ENCODE measurements at places on chromosomes 6 and 20.
A peak's percentile ranks its signal among the peaks of the same experiment; 100 is the strongest.

- DNase-seq = no peak
These were observed 988.7 kb downstream of the KIF16B start for GRCh38 chr20:15584507-15584906.

- DNase-seq = peak; percentile 51
These were observed 27.5 kb downstream of the RSPH3 start for GRCh38 chr6:158972241-158973233.

DNA sequence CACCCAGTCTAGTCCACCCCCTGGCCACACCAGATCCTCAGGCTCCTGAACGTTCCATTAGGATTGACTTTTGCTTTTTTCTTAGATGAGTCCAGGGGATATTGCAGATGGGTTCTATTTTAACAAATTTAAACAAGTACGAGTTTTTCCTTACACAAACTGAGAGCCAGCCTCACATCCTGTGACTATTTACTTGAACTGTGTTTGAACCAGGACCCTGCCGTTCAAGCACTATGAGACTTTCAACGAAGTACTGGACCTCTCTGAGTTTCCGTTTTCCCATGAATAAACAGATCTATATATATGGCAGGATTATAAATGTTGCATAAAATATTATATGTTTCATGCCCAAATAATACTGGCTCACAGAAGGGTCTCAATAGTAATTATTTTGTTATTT is 1.4 kb upstream of the METTL24 start:
- DNase-seq = no peak

- no peak for DNase-seq
These were observed 154.9 kb downstream of the DLL1 start for GRCh38 chr6:170135821-170136471.

GRCh38 chr6:28683945-28684538 is 158.4 kb downstream of the GPX5 start:
- no peak for DNase-seq

- no peak for DNase-seq
These were observed 128.9 kb downstream of the ELOVL4 start for GRCh38 chr6:79818471-79818870.

DNA sequence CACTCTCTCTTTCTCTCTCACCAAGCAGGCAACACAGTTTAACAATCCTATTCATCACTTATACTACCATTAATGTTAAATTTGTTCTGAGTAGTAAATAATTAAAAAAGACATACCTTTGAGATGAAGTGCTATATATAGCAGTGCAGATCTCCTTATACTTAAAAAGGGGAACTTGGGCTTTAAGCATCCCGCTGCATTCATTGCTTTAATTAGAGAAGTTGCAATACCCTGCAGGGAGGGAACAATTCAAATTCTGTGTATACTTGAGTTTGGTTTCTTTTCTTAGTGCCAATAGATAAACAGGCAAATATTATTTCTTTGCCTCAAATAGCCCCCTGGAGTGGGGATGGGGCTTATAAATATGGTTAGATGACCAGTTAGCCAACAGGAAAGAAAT is 10.8 kb upstream of the ZBTB24 start:
- no peak for DNase-seq

- no peak for DNase-seq
These were observed 5.3 kb downstream of the GHRH start for GRCh38 chr20:37256286-37256685.

DNA sequence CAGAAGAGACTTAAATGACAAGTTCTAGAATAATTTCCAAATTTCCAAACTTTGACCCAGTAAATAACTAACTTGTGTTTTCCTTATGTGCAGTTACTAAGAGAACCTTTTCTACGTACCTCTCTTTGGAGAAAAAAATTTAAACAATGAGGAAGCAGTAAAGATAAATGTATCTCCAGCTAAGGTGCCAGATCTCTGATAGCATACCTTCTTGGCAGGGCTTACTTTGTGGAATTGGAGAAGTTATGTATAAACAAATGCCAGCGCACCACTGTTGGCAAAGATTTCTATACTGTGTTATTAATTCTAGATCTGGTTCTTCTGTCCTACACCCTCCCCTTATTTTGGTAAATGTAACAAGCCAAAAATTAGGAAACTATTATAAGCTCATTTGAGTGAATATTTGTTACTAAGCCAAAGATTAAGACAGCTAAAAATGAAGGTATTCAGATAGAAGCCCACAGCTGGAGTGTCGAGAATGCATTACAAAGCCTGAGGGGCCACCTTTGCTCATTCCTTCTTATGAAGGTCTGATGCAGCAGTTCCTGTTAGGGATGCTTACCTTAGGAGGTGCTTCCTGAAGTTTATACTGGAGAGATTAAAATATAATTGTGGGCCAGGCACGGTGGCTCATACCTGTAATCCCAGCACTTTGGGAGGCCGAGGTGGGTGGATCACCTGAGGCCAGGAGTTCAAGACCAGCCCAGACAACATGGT is 373.1 kb upstream of the SOX4 start:
- no peak for DNase-seq

DNA sequence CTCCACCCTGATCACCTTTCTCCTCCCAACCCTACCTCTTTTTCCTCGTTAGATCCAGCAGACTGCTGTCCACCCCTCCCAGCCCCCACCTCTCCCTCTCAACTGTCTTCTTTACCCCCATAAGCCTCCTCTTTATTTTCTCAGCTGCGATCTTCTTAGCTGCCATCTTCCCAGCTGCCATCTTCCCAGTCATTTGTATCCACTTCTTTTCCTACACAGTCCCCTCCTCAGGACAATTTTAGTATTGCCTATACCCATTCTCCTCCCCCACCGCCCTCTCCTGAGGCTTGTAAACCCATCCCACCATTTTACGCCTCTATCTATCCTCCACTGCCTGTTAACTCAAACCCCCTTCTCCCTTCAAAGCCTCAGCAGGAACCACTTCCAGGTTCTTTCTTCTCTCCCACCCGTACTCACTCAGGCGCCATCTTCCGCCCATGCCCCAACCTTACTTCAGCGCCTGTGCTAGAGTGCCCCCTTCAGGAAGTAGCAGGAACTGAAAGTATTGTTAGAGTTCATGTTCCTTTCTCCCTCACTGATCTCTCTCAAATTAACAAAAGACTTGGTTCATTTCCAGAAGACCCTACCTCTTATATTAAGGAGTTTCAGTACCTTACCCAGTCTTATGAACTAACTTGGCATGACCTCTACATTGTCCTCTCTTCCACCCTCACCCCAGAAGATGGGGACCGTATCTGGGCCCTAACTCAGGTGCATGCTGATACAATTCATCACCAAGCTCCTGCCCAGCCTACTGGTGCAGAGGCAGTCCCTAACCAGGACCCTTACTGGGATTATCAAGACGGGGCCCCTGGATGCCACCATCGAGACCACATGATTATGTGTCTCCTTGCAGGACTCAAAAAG is 236.0 kb downstream of the ADGRG6 start:
- DNase-seq = peak; percentile 2

DNA sequence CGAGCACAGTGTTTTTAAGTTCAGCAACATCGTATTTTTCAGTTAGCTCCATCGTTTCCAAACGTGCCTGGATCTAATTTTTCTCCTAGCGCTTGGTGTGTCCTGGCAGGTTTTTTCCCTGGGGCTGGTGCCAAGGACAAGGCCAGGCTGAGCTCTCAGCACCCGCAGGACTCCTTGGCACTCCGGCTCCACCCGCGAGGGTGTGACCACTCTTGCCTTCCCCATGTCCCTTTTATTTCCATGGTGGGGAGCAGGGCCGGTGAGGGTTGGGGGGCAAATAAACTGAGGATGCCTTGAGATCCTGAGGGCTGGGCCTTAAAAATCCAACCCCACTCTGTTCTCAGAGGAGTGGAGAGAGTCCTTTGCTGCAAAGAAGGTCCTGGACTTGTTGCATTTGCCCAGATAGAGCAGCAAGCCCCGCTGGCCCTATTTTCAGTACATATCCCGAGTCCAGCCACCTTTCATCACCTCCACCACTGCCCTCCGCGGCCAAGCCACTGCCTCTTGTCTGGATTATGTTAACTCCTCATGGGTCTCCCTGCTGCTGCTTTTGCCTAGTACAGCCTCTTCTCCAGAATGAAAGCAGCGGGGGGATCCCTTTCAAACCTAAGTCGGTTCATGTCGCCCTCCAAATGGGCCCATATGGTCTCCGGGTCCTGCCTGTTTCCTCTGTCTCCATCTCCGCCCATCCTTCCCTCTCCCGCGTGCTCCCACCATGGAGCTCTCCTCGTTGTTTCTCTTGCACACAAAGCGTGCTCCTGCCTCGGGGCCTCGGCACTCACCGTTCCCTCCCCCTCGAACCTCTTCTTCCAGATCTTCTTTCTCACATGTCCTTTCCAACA is 4.5 kb upstream of the RAB44 start:
- DNase-seq = no peak

DNA sequence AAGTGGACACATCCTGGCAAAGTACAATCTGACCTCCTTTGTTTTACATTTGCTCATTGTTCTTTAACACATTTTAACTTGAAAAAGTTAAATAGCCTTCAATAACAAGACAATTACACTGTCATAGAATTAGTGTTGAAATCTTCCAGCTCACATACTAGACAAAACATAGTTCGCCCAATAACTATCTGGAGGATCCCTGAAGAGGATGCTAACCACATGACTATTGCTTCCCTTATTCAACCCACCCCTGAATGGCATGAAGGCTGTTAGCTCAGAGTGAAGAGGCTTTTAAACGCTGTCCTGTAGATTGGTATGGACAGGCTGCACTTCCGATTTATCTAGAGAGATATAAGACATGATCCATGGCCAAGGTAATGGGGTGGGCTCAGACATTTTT is 15.0 kb upstream of the DSE start:
- no peak for DNase-seq

DNA sequence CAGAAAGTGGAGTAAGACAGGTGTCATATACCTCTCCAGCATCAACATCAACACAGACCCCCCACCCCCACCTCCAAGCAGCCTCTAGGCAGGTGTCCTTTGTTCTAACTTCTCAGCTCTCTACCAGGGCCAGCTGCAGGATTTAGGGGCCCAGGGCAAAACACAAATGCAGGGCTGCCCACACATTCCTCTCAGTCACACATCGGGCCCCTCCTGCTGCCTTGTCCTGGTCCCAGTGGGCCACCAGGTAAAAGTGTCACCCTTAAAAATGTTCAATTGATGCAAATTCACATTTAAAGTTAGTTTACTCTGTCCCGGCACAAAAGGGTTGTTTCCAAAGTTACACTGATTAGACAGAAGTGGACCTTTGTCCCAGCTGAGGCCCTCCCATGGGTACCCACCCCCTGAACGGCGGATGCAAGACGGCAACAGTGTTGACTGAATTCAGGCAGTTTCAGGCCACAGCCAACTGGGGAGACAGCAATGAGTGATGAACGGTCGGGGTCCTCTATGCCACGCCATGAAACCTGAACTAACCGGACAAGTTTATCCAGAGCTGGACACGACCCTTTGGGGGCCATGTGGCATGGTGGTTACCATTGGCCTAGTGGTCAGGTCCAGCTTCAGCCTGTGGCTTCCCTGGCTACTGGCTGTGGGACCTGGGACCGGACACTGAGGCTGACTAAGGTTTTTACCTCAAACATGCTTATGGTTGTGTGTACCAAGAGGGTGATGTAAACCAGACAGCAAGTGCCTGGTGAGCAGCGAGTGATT is 52.2 kb upstream of the UNC93A start:
- DNase-seq = no peak
